ENCODE measurements at places on chromosomes 11 and 22.

DNA sequence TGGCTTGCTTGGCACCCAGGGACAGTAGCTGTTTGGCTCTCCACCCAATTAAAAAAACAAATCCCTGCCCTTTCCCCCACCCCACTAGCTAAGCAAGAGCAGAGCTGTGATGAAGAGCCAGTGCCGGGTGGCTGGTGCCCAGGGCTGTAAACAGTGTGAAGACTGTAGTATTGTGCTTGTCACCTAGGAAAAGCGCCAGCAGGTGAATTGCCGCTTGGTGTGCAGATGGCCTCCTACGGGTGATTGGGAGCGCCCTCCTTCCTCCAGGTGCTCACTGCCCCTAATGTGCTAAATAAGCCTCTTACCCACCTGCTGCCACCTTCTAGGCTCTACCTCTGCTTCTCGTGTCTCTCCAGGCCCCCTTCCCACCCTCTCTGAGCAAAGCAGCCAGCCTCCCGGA, 18.4 kb upstream of the RAPSN start:
- no peak for DNase-seq

- peak; percentile 48 for DNase-seq
These were observed 230.6 kb upstream of the PDGFD start for GRCh38 chr11:104394508-104394907.

DNA sequence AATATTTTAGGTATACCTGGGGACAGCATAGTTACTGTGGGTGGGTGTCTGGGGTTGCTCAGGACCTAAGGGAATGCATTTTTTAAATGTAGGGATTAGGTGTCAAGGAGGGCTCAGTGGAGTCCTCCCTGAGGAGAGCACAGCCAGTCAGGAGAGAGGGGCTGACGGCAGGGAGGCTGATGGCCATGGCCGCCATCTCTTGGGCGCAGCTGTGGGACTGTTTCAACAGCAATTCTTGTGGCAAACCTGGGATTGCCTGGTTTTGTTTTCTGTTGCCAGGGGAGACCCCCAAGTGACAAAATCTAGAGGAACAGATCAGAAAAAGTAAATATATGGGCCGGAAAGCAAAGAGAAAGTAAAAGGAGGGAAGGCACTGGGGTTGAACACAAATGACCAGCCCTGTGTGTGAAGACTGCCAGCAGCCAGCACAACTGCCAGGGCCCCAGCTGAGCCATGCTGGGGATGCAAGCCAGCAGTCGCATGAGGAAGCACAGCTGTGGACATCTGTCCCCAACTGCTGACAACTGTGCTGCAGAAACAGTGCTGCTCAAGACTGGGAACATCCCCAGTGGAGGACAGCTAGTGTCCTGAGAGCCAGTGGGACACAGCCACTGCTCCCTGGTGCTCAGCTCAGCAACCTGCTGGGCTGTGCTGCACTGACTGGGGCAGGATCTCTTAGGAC, 10.5 kb downstream of the MIF start:
- DNase-seq = no peak

GRCh38 chr22:50222508-50222907, 21.7 kb downstream of the SELENOO start:
- DNase-seq = no peak
